ENCODE measurements at places on chromosomes 3 and 15. TPM values are rescaled to one million over a fixed set of nuclear protein-coding genes. Genes with fewer than 3 reads are reported as not detected.

Gene BUB1B
- total RNA-seq = 42.8 TPM

GRCh38 chr3:32791833-32792232 lies 26.0 kb upstream of the TRIM71 start:
- no peak for DNase-seq

Gene TMEM108
- not detected for total RNA-seq

DNA sequence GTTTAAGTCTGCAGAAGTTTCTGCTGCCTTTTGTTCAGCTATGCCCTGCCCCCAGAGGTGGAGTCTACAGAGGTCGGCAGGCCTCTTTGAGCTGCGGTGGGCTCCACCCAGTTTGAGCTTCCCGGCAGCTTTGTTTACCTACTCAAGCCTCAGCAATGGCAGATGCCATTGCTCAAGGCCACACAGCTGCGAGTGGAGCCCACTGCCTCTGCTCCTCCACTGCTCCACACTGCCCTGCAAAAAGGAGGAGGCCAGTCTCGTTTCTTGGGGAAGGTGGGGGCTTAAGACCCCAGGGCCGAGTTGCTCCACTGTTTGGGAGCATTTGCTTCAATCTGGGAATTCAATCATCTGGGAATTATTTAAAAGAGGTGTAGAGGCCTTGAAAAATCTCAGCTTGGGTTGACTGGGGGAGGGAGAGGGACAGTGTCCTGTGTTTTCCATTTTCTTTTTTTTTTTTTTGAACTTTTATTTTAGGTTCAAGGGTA lies 144.6 kb upstream of the MEF2A start:
- DNase-seq = no peak

GRCh38 chr15:101167753-101168462 lies 83.9 kb downstream of the CHSY1 start:
- DNase-seq = no peak

DNA sequence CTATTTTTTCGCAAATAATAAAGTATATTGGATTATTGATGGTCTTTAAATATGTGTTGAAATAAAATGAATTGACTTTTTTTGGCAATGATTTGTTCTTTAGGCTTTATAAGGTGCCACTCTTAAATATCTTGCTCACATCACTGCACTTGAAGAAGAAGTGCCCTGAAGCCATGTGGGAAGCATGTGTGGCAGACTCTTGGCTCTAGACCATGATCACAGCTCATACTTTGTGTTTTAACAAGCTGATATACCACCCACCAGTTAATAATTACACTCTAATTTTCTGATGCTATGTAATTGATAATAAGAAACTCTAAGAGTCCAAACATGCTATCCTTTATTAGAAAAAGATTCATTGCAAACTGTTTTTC lies 52.1 kb upstream of the TGFBR2 start:
- no peak for DNase-seq

DNA sequence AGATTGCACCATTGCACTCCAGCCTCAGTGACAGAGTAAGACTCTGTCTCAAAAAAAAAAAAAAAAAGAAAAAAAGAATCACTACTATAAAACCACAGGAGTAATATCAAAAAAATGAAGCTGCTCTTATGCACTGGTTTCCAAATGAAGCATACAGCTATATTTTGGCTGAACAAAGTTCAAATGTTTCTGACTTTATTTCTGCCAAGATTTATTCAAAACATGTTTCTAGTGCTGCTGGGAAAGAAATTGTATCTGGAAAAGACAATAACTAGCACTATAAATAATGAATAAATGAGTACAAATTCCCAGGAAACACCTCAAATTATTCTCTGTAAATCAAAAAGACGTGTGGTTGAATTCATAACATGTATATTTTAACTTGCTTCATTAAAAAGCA lies 102.5 kb upstream of the MME start:
- no peak for DNase-seq

Gene CHST13
- not detected for total RNA-seq

Gene FNDC3B
- total RNA-seq = 51.4 TPM

DNA sequence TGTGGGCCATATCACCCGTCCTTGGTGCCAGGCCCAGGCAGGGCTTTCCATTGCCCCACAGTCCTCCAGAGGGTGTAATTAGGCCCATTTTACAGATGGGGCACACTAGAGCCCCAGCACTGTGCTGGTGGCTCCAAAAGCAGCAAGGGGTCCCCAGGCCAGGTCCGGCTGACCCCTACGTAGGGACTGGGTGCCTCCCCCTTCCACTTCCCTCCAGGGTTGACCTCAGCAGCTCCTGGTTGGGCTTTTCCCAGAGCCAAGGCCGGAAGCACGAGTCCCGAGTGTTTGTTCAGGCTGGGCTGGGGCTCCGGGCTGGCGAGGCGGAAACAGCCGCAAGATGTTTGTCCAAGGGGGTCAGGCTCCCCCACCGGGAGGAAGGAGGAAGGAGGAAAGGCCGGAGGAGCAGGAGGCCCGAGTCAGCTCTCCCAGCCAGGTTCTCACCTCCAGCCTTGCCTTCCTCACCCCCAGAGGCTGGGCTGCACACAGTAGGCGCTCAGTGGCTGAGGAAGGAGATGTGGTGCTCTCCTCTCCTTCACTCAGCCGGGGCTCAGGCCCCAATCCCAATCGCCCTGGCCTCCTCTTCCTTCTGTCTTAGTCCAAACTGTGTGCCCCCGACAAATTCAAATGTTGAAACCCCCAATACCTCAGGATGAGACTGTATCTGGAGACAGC lies 17.1 kb upstream of the PLXND1 start:
- DNase-seq = no peak

- no peak for DNase-seq
These were observed 6.6 kb downstream of the STIMATE start for GRCh38 chr3:52890735-52891134.

GRCh38 chr3:181487236-181487978 lies 224.3 kb upstream of the SOX2 start:
- no peak for DNase-seq

DNA sequence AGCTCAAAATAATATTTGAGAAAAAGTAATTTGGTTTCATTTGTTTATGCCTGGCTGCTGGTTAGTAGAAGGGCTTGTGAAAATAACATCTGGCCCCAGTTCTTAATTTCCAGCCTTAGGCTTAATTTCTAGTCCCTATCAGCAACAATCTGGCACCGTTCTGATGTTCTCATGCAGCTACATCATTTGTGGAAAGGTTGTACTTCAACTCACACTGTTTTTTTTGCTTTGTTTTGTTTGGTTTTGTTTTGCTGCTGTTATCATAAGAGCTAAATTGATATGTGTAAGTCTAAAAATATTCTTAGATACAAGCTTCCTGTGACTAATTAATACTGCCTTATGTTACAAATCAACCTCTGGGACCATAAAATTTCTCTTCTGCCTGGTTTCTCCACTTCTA lies 8.9 kb downstream of the CPA3 start:
- DNase-seq = no peak

DNA sequence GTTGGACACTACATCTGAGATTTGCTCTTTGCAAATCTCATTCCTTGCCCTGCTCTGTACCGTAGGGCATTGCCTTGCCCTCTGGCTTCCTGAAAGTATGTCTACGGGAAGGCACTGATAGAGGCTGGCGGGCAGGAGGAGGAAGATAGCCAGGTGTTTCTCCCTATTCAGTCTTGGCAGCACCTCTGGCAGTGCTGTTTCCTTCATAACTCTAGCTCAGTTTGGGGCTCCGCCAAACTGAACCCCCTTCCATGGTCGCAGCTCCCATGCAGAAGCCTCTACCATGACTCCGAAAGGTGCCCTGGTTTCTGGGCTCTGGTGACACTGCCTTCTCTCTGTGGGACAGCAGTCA lies 122.3 kb upstream of the PRR20G start:
- DNase-seq = no peak

Gene XCR1
- not detected for total RNA-seq

Gene C3orf33
- 10.8 TPM for total RNA-seq

GRCh38 chr3:15015456-15015855 lies 49.7 kb downstream of the MRPS25 start:
- DNase-seq = no peak

- DNase-seq = no peak
These were observed 299.9 kb downstream of the SLC9A9 start for GRCh38 chr3:143548393-143548792.

GRCh38 chr15:92839696-92840095 lies 60.4 kb upstream of the CHD2 start:
- no peak for DNase-seq

GRCh38 chr3:22496641-22497040 lies 706.5 kb upstream of the UBE2E2 start:
- no peak for DNase-seq

DNA sequence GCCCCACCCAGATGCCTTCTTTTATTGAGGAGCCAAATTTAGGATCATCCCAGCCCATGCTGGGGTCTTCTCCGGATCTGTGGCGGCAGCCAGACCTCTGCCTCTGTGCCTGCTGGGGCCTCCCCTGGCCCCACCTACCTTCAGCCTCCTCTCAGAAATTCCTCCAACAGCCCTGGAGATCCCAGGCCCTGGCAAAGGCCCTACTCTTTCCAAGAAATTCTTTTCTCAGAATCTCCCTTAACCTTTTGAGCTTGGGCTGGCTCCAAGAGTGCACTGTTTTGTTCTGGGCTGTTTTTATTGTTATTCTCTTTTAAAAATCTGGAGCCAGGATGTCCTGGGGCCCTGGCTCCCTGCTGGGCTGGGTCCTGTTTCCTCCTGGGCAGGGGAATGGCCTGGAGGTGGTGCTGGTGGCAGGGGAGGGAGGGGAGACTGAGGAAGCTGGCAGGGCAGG lies 57.8 kb downstream of the GRIP2 start:
- DNase-seq = no peak

DNA sequence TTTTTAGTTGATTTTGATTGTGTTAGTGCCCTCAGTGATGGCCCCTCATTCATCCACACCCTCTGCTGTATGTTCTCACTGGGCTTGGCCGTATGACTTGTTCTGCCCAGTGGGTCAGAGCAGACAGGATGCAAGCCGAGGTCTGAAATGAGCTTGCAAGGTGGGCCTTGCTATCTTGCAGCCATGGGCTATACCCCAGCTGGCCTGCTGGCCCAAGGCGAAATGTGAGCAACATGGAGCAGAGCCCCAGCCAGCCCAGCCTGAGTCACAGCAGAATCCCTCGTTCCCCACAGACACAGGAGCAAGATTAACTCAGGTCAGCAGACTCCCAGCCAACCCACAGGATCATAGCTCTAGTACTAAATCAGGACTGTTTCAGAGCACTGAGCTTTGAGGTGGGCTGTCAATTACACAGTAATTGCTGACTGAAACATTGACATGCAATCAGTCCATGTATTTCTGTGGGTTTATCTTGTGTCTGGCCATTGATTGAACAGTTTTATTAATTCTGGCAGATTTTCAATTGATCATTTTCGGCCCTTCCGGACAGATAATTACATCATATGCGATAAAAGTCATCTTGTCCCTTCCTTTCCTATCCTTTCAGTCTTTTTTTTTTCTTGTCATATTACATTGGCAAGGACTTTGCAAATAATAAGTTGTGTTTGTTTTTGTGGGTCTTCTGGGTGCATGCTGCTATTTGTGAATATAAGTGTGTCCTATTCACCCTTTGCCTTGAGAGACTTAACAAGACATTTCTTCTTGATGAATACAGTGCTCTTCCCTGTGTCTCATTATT lies 27.1 kb downstream of the KLF15 start:
- no peak for DNase-seq

Gene MINDY4B
- not detected for total RNA-seq

DNA sequence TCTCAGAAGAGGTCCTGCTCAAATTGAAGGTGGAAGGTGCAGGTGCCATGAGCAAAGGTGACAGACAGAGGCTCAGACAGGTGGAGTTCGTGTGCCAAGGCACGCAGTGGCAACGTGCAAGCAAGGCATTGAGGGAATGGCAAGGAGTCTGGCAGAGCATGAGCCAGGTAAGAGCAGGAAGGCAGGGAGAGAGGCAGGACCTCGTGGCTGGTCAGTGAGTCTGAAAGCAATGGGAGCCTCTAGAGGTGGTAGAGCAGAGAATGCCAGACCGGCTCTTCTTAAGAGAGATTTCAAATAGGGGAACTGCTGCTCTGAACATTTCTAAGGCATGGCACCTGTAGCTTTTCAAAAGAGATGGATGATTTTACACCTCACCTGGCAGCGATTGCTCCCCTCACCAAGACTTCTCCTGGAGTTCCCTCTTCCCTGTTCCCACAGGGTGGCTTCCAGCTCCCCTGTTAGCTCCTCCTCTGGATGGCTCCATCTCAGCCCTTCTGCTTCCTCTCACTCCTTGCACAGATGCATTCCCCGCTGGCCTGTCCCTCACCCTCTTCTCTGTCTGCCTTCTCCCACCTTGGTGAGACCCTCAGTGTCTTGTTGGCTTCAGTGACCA lies 2.7 kb downstream of the MYO5C start:
- no peak for DNase-seq

DNA sequence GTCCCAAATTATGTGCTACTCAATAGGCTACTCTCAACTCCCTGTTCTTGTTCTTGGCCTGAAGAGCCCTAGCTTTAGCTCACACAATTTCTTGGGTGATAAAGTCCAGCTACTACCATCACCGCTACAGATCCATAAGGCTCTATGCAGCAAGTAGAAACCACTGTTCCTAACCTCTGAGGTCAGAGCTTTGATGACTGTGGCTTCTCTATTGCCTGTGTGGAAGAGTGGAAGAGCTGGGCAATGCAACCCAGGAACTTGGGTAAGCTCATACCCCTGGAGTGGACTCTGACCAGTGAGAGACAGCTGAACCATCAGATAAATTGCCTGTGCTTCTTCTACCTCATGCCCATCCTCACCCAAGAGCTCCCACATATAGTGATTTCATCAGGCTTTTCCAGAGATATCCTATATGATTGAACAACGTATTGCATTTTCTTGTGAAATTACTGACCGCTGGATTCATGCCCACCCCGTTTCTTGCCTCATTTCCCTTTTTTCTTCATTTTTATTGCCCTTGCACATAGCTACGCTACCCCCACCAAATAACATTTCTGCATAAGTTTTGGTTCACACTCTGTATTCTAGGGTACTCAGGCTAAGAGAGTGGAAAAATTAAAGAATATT lies 172.3 kb upstream of the MBNL1 start:
- DNase-seq = no peak

GRCh38 chr15:61421938-61422337 lies 192.8 kb upstream of the RORA start:
- DNase-seq = no peak

GRCh38 chr3:144737281-144737680 lies 765.7 kb downstream of the DIPK2A start:
- DNase-seq = no peak

DNA sequence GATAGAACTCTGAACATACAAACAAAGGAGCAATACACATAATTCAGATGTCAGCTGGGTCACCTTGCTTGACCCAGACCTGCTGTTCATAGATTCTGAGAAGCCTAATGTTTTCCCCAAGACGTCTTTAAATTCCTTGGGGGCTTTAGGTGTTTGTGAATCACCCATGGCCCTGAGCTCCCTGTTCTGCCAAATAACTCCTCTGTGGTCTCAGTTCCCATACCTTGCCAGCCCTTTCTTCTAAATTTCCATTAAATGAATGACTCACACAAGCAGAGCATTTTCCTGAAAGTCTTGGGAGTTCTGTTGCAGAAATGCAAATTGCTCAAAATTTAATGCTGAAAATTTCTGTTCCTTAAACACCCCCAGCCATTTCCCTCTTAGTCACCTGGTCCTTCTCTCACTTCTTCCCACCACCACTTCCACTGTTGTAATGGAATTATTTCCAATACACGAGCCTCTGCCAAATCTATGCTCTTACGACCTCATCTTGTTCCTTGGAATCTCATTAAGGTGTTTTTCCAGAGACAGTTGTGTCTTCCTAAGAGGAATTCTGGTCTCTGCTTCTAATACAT lies 33.4 kb upstream of the PSMD6 start:
- no peak for DNase-seq

Gene MUC4
- total RNA-seq = not detected

All from NCI-H460 (cell line).